ENCODE measurements at places on chromosomes 11 and 22.

- no peak for DNase-seq
These were observed 5.9 kb upstream of the ETS1 start for GRCh38 chr11:128593281-128593680.

GRCh38 chr22:39134366-39135091 is 18.0 kb downstream of the CBX7 start:
- no peak for DNase-seq

GRCh38 chr11:3021125-3021524 is 29.0 kb upstream of the NAP1L4 start:
- no peak for DNase-seq

DNA sequence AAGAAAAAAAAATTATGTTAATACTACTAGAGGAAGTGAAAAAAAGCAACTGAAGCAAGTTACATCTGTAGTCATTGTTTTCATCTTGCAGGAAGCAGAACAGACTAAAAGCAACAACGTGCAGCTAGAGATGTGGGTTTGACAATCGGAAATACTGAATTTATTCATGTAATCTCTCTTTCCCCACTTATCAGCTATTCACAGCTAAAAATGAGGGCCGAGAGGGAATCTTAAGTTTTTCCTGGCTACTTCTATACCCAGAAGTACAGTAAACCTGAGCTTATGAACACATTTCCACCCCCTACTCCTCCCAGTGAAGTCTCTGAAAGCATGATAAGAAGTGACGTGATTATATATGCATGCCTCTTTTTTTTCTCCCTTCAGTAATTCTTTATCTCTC is 116.5 kb downstream of the SPON1 start:
- no peak for DNase-seq

DNA sequence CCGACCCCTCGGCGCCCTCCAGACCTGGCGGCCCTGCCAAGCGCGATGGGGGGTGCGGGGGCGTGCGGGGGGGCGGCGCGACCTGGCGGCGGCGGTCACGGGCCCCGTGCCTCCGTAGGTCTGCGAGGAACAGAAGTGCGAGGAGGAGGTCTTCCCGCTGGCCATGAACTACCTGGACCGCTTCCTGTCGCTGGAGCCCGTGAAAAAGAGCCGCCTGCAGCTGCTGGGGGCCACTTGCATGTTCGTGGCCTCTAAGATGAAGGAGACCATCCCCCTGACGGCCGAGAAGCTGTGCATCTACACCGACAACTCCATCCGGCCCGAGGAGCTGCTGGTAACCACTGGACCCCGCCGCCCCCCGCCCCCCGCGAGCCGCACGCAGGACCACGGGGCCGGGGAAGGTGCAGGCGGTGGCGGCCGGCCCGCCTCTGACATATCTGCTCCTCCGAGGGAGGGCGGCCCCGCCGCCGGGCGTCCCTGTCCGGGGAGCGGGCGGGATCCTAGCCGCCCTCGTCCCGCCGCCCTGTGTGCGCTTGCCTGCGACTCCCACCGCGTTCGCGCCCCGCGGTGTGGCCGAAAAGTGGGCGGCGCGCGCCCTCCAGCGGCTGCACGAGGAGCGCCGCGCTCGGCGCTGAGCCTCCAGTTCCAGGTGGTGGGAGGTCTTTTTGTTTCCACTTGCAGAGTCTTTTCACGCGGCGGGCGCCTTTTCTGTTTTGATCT is 2.1 kb downstream of the CCND1 start:
- DNase-seq = no peak

GRCh38 chr11:78525720-78526119 is 48.9 kb downstream of the NARS2 start:
- DNase-seq = no peak

- DNase-seq = no peak
These were observed 50.9 kb downstream of the APOL1 start for GRCh38 chr22:36303874-36304273.

GRCh38 chr22:48244388-48245195 is 1482.1 kb downstream of the TBC1D22A start:
- DNase-seq = no peak

DNA sequence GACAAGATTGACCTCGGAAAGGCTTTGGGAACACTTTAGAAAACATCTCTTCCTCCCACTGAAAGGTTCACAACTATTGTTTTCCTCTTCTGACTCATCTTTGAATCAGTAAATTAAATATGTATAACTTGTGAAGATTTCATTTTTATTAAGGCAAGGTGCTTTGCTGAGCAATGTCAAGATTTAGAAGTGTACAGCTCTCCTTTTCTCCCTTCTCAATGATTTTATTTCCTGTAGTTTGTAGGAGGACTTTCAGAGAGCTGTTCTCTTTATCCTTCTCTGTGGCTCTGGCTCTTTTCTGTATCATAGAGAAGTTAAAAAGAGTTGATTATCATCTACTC is 594.2 kb downstream of the METTL15 start:
- no peak for DNase-seq

Measured in NK-92 treated with Interleukin-12 subunit alpha and Interleukin-12 subunit beta, amount 100 ng/mL, for 24 hours (cell line).